ENCODE measurements at places on chromosomes 4 and X.

DNA sequence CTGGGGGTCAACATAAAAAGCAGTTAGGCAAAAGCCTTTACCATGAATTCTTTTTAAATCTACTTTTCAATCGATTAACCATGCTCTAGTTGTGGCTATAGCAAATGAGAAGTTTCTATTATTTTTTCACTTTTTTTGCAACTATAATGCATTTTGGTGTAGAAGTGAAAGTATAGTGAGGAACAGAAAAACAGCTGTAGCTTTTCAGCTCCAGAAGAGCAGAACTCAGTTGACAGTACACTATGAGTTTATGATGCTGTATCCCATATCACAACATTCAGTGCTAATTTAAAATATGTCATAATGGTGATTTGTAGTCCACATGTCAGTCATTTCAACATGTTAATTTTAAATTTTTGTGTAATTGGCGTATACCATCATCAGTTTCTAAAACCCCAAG, 8.7 kb upstream of the MUC7 start:
- no peak for DNase-seq

DNA sequence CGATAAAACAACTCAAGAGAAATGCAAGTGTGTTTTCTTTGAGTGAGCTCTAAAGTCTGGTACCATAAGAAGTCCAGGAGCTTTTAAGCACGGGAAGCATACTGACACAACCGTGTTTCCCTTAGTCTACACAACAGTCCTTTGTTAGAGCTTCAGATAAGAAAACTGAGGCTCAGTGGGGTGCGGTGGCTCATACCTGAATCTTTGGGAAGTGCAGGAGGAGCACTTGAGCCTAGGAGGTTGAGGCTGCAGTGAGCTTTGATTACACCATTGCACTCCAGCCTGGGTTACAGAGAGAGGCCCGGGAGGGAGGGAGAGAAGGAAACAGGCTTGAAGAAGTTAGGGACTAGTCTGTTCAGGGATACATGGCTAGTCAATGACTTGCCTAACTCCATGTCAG, 21.9 kb downstream of the LEF1 start:
- DNase-seq, result no peak

DNA sequence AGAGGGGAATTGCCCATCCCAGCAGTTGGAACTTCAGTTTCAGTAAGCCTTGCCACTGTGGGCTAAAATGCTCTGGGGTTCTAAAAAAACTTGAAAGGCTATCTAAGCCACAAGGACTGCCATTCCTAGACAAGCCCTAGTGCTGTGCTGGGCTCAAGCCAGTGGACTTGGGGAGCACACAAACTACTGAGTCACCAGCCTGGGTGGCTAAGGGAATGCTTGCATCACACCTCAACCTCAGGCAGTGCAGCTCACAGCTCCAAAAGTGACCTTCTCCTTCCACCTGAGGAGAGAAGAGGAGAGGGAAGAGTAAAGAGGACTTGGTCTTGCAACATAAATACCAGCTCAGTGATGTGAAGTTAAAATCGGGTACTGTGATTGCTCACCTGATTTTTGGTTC, 116.7 kb upstream of the GLRA2 start:
- no peak for DNase-seq

GRCh38 chr4:186227744-186228513, 622 bp downstream of the KLKB1 start:
- no peak for DNase-seq

DNA sequence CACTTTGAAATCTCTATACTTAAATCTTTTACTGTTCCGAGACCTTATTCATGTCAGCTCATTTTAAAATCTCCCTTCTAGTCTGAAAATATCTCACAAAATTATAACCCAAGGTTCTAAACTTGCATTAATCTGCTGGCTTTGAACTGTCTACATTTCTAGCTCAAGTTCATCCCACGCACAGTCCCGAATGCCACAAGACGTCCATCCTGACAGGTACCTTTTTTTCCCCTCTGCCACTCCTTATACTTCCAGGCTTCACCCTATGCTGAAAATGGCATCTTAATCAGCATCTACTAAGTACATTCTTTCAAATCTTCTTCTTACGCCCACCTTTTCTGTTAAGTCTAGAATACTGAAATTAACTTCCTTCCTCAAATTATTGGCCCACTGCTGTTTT, 259.2 kb upstream of the GALNTL6 start:
- no peak for DNase-seq

- no peak for DNase-seq
Measured at GRCh38 chrX:130714135-130714534, 188.9 kb downstream of the ENOX2 start.

DNA sequence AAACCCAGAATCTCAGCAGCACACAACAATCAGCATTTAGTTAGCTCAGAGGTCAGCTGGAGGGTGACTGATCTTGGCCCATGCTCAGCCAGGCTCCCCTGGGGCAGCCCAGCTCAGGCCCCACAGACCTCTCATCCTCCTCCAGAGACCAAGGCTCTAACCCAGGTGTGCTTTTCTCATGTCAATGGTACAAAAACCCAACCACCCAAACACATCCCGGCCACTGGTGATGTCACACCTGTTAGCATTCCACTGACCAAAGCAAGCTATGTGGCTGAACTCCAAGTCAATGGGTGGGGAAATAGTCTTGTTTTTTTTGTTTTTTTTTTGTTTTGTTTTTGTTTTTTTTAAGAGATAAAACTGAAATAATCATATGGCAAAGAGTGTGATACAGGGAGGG, 77.5 kb downstream of the CYTL1 start:
- DNase-seq, result no peak
